ENCODE measurements at places on chromosomes 16 and 17. TPM values are rescaled to one million over a fixed set of nuclear protein-coding genes. Genes with fewer than 3 reads are reported as not detected.

KRT33A gene
- total RNA-seq = 0.66 TPM

DNA sequence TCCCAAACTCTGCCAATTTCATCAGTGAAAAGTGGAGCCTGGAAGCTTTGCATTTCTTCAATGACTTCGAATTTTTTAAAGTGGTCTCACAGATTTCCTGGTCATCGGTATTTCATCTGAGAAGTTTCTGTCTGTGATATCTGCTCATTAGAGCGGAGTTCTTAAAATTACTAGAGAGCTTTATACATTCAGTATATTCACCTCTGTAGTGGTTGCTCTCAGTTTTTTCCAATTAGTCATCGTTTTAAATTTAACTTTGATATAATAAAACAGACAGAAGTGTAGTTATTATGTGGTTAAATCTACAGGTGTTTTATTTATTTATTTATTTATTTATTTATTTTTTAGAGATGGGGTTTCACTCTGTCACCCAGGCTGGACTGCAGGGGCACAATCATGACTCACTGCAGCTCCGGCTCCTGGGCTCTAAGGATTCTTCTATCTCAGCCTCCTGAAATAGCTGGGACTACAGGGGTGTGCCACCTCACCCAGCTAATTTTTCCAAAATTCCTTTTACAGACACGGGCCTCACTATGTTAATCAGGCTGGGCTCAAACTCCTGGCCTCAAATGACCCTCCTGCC, 16.0 kb downstream of the ARHGAP17 start:
- no peak for DNase-seq

- DNase-seq = no peak
Measured at GRCh38 chr17:74389937-74390679, 22.8 kb downstream of the GPR142 start.

GRCh38 chr16:67677712-67678111, 11.1 kb downstream of the C16orf86 start:
- no peak for DNase-seq

DNA sequence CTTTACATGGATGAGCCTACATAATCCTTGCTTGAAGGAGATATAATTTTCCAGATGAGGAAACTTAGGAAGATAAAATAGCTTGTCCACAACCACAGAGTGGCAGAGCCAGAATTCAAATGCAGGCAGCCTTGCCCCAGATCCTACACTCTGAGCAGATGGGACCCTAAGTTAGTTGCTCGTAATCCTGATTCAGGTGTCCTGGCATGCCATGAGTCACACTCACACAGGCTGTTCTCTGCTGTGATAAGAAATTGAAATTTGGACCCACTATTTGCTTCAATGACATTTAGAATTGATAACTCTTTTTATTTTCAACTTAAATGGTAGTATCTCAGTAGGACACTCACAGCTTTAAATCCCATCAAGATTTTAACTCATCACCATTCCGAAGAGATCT, 150.7 kb upstream of the CACNG5 start:
- DNase-seq = no peak

TEKT1 gene
- 0.05 TPM for total RNA-seq

- no peak for DNase-seq
Measured at GRCh38 chr17:726271-726919, 6.0 kb upstream of the TLCD3A start.

PAGR1 gene
- total RNA-seq = 44.4 TPM

DNA sequence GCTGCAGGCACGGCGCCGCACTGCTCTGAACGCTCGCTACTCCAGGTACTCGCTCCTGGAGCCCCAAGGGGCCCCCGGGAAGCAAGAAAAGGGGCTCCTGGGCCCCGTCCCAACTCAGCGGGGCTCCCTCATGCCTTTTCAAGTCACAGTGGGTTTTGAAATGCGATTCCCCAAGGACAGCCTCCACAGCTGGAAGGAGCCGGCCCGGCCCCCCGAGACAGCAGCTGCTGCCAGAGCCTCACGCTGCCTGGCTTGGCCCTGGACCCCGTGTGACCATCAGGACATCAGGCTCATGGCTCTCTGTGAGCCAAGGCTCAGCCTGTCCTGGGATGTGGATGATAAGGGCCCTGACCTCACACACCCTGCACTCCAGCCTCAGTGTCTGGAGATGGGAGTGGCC, 80.6 kb downstream of the LMF1 start:
- DNase-seq = no peak

TMEM219 gene
- 61.4 TPM for total RNA-seq

GRCh38 chr17:1490643-1491442, 1.6 kb downstream of the MYO1C start:
- DNase-seq = no peak

BCL6B gene
- total RNA-seq = 3.4 TPM

GRCh38 chr16:82281544-82281943, 111.5 kb upstream of the MPHOSPH6 start:
- DNase-seq = no peak

DNA sequence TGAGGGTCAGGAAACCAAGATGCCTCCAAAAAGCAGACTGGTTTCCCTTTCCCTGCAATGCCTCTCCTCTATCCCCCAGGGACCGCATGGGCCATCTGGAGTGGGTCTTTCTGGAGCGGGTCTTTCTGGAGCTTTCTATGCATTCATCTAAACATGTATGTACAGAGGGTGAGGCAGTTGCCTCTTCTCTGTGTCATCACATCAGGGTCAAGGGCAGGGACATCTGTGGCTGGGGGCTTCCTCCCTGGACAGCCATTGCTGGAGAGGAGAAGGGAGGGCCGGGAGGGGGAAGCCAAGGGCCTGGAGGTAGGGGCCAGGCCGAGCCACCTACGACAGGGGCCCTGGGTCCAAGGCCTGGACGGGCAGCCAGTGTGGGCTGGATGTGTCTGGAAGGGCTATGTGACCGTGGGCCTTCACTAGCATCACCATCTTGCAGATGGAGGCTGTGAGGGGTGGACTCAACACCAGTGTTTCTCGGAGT, 840 bp downstream of the ADCY7 start:
- DNase-seq = no peak

DNA sequence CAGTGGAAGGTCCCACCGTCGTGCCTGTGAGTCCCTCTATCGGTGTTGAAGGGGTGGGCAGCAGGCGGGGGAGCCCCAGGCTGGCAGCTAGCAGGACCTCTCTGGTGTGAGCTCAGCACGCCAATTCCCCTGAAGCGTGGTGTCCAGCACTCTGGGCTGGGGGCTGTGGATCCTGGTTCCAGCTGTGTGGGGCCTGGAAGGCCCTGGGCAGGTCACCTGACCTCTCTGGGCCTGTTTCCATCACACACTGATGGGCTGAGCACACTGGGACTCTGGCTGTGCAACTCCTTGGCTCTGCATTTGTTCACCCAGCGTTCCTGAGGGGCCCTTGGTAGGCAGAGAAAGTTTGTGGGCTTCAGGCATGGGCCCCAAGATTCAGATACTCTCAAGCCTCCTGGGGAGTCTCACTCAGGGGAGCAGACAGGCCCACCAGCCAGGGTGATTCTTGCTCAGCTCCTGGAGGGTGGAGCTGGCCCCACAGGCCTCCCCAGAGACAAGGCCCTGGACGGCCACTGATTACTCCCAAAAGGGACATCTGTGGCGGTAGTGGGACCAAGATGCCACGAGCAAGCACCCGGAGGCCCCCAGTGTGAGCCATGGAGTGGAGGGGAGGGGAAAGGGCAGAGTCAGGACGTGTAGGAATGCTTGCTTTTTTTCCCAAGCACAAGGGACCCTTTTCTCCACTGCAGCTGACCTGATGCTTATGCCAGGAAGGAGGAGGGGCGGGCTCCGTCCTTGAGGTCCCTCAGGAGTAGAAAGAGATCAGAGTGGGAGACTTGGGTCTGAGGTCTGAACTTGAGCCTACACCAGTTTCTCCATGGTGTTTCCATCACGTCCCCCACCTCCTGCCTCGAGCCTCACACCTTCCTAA, 8.5 kb downstream of the SCGB1C2 start:
- DNase-seq = no peak

CMTM2 gene
- total RNA-seq = 0.94 TPM

SPAG5 gene
- 46.0 TPM for total RNA-seq

SCARF1 gene
- total RNA-seq = 4.2 TPM

- DNase-seq = no peak
Measured at GRCh38 chr17:44940768-44941167, 6.8 kb downstream of the KIF18B start.

DNA sequence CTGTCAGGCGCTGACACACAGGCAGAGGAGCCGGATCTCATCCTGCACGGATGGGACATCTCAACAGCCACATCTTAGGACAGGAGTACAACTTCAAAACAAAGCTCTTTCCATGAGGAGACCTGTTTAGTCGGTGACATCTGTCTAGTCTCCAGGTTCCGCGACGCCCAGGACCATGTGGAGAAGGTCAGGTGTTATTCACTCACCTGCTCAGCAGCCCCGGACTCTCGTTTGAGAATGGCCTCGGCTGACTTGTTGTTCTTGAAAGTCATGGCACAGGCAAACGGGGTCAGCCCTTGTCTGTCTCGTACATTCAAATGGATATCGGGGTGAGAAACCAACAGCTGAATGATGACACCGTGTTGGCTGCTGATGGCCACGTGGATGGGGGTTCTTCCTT, 35.7 kb downstream of the CYB5D2 start:
- DNase-seq = no peak

BRIP1 gene
- total RNA-seq = 11.5 TPM

- DNase-seq = no peak
Measured at GRCh38 chr17:59785091-59785799, 77.8 kb downstream of the VMP1 start.

NKD1 gene
- total RNA-seq = 0.90 TPM

FBXO39 gene
- total RNA-seq = 0.09 TPM

- DNase-seq = no peak
Measured at GRCh38 chr17:18361837-18362697, 1.3 kb downstream of the SHMT1 start.

- DNase-seq = no peak
Measured at GRCh38 chr17:28744104-28744971, 527 bp downstream of the TRAF4 start.

PRKCB gene
- total RNA-seq = 57.4 TPM

OTOP2 gene
- 0.05 TPM for total RNA-seq

DNA sequence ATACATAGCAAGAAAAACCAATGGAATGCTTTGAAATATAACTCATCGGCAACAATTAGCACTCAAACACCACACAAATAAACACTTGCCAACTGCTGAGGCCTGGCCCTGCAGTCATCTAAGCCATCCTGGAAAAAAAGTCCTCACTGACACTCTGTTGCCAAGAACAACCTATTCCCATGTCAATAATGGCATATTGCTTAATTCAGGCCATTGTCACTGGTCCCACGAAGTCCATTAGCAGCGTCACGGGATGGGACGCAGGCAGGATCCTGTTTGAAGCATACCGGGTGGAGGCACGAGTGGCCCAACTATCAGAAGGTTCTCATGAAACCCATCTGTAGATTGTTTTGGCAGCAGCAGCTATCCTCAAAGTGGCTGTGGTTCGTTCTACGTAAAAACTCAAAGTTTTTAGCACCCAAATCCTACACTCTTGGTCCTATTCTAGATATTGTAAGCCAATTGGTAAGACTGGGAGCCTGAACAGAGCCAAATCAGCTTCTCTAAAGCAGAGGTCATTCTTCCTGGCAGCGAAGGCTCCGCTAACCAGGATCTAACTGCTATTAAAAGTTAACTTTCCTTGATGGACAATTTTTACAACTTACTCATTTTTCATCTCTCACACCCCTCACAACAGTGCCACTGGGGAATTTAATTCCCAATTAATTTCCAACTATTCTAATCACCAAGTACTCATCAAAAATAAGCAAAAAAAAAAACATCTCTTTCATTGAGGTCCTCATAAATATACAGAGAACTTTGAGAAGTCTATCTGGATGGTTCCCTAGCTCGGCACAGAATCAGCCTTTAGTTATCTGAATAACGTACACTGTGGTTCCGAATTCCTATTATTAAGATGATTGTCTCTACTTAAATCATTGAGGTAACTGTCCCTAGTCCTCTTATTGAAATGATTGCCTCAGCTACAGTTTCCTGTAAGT, 91.5 kb downstream of the ZFHX3 start:
- no peak for DNase-seq

Measured in thymus (tissue), 14 donors.